GM12864 (cell line): ENCODE measurements at places on chromosomes 12 and 14.

DNA sequence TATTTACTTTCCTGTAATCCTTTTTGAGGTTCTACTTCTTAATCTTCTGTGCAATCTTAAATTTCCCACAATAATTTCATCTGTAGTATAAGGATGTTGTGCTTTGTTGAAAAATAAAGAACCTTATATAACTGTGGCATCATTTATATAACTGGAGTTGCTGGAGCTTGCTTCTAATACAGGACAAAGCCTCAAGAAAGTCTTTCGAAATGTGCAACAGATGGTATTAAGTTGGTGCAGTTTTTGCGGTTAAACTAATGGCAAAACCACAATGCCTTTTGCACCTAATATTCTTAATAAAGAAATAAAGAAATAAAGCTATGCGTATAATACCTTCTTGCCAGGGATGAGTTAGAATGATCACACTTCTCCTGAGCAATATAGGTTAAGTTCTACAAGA, 180.0 kb downstream of the KITLG start:
- DNase-seq: no peak

DNA sequence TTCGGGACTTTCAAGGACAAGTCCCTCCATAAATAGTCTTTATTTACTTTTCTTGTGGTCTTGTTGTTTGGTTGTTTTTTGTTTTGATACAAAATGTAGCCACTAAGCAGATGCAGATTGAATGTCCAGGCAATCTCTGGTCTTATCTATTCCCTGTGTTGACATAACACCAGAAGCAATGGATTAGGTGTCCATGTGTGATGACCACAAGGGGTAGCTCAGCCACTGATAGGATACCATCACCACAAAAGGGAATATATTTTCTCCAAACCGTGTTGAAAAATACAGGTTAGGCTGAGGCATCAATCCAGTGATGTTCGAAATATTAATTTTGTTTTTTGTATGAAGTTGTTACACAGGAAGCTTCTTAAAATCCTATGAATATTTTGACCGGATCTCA, 196.3 kb downstream of the EPS8 start:
- DNase-seq: no peak

GRCh38 chr12:49388682-49389386, 21.6 kb downstream of the SPATS2 start:
- DNase-seq: no peak

GRCh38 chr12:591167-592023, 71.8 kb downstream of the NINJ2 start:
- no peak for DNase-seq

DNA sequence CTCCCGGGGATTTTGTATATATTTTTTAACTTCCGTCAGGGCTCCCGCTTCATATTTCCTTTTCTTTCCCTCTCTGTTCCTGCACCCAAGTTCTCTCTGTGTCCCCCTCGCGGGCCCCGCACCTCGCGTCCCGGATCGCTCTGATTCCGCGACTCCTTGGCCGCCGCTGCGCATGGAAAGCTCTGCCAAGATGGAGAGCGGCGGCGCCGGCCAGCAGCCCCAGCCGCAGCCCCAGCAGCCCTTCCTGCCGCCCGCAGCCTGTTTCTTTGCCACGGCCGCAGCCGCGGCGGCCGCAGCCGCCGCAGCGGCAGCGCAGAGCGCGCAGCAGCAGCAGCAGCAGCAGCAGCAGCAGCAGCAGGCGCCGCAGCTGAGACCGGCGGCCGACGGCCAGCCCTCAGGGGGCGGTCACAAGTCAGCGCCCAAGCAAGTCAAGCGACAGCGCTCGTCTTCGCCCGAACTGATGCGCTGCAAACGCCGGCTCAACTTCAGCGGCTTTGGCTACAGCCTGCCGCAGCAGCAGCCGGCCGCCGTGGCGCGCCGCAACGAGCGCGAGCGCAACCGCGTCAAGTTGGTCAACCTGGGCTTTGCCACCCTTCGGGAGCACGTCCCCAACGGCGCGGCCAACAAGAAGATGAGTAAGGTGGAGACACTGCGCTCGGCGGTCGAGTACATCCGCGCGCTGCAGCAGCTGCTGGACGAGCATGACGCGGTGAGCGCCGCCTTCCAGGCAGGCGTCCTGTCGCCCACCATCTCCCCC, 777 bp downstream of the ASCL1 start:
- no peak for DNase-seq

- DNase-seq: no peak
Measured at GRCh38 chr12:84702001-84702400, 210.6 kb downstream of the SLC6A15 start.

GRCh38 chr14:49615776-49616175, 4.7 kb downstream of the RPL36AL start:
- no peak for DNase-seq

- DNase-seq: no peak
Measured at GRCh38 chr14:96748362-96748761, 48.8 kb upstream of the VRK1 start.

DNA sequence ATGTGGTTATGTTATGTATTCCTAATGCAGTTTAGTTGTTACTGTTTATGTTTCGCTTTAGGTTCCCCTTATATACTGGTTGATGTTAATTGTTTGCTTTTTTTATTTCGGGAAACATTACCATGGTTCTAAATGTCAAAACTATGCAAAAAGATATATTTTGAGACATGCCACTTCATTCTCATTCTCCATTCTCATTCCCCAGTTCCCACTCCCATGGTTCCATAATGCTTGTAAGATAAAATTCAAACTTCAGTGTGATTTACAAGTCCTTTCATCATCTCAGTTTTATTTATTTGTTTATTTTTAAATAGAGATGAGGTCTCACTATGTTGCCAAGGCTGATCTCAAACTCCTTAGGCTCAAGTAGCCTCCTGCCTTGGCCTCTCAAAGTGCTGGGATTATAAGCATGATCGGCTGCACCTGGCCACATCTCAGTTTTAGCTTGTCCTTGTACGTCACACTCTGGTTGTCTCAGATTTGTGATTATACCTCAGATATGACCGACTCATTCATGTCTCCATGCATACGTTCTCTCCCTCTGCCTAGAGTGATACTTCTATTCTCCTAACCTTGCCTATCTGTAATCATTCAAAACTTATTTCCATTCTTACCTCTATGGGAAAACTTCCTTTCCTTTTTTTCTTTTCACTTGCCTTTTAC, 407.8 kb upstream of the RGS6 start:
- no peak for DNase-seq

DNA sequence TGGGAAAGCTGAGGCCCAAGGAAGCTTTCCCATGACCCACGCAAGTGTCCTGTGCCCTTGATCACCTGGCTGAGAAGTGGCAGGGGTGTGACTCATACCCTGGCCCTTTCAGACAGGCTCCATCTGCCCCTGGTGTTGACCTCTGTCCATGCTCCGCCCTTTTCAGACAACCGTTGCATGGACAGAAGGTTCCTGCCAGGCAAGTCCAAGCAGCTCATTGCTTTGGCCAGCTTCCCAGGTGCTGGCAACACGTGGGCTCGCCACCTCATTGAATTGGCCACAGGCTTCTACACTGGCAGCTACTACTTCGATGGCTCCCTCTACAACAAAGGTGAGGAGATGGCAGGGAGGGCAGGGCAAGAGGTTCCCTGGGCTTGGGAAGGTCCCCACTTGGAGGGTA, 103.5 kb downstream of the WSCD2 start:
- no peak for DNase-seq

GRCh38 chr12:108102363-108102762, 26.7 kb upstream of the WSCD2 start:
- DNase-seq: no peak

DNA sequence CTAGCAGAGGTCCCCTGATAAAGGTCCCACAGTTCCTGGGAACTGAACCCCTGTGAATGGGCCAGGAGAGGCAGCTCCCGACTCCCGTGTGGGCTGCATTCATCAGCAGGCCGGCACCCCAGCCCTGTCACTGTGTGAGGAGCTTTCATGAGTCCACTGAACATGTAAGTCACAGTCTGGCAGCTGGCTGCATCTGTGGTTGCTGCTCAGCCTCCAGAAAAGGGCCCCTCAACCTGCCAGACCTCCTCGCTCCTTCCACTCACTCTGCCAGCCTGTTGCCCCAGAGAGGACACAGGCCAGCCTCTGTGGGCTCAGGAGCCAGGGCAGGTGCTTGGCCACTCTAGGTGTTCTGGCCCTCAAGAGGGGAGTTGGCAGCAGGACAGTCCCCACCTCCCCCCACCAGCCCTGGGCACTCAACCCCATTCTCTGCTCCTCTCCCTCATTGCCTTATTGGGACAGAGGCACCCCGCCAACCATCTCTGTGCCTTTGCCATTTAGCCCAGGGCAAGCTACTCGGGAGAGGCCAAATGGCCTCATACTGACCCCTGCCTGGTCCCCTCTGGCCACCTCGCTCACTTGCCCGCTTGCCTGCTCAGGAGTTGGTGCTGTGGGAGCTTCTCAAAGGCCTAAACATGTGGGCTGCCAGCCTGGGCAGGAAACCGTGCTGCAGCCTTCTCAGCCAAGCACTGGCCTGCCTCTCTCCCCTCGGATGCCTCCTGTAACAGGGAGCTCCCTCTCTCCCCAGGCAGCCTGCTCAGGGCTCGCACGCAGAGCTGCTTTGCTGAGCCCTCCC, 1.9 kb downstream of the RTL1 start:
- no peak for DNase-seq

GRCh38 chr14:84882830-84883229, 647.1 kb upstream of the FLRT2 start:
- no peak for DNase-seq

GRCh38 chr14:97077253-97077653, 280.1 kb downstream of the VRK1 start:
- DNase-seq: no peak

- no peak for DNase-seq
Measured at GRCh38 chr12:47223848-47224213, 144.1 kb upstream of the AMIGO2 start.

GRCh38 chr12:125065021-125065918, at the start of gene AACS:
AACS (plus strand) TSS chr12:125065435; CDS start chr12:125065585, 150 bp downstream.
- no peak for DNase-seq

GRCh38 chr12:125089083-125089482, 23.8 kb downstream of the AACS start:
- no peak for DNase-seq

GRCh38 chr12:15540469-15540872, 218.2 kb downstream of the PTPRO start:
- no peak for DNase-seq

GRCh38 chr14:24179294-24179960, 7.5 kb downstream of the REC8 start:
- no peak for DNase-seq

GRCh38 chr14:87615822-87616679, 376.9 kb downstream of the GALC start:
- peak; percentile 1 for DNase-seq

- no peak for DNase-seq
Measured at GRCh38 chr14:91885839-91886238, 18.5 kb upstream of the TC2N start.

- no peak for DNase-seq
Measured at GRCh38 chr12:113500782-113501311, 29.2 kb upstream of the LHX5 start.

GRCh38 chr14:51248016-51248987, 8.3 kb downstream of the TMX1 start:
- DNase-seq: no peak

DNA sequence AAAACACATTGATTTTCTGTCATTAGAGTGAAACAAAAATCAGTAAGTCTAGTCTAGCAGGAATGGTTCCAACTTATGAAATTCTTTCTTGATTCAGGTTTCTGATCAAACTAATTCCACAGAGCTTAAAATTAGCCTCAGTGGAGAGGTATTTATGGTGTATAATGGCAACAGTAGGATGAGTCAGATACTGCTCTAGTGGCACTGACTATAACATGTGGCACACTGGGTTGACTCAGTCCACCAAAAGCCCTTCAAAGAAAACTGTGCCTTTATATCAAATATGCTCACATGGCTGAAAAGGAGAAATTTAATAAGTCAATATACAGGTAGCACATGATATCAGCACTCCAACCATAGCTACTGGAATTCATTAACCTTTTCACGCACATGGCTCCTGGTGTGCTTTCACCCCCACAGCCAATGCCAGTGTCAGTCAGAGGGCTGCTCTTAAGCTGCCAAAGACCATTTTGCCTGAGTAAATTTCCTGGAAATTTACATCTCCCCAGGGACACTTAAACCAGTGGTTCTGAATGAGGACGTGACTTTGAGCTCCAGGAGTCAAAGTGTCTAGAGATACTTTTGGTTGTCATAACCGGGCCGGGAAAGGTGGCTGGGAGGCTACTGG, 21.7 kb upstream of the CATSPERB start:
- no peak for DNase-seq

GRCh38 chr14:83071888-83072501, 1538.3 kb upstream of the SEL1L start:
- no peak for DNase-seq

GRCh38 chr12:132432721-132433577, 57.0 kb upstream of the FBRSL1 start:
- DNase-seq: no peak
